ENCODE measurements at places on chromosomes 12 and 14.

- DNase-seq = no peak
Observed at GRCh38 chr12:119096429-119097202, 82.1 kb upstream of the HSPB8 start.

- DNase-seq = no peak
Observed at GRCh38 chr14:35201066-35201465, 78.7 kb downstream of the PRORP start.

DNA sequence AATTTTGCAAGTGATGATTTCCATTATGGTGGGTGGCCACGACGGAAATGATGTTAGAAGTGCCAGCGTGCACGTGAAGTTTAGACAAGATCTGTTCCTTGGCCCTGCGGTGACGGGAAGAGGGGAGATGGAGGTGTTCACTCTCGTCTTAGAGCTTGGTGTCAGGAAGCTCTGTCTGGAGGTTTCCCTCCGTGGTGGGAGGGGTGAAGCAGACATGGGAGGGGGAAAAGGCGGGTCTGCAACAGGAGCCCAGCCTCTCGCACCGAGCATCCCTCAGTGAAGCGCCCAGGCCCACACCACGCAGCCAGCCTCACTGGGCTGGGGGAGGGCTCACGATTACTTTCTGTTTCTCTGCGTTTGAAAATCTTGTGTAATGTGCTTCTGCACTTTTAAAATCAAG is 26.3 kb downstream of the EML1 start:
- DNase-seq = no peak

- no peak for DNase-seq
Observed at GRCh38 chr12:104752881-104753280, 205.2 kb downstream of the SLC41A2 start.

- no peak for DNase-seq
Observed at GRCh38 chr12:96034621-96035282, 635 bp downstream of the LTA4H start.

- peak; percentile 6 for DNase-seq
Observed at GRCh38 chr12:125203145-125203765, 138.0 kb downstream of the AACS start.

GRCh38 chr14:31196839-31197492 is 10.6 kb downstream of the HECTD1 start:
- DNase-seq = no peak

DNA sequence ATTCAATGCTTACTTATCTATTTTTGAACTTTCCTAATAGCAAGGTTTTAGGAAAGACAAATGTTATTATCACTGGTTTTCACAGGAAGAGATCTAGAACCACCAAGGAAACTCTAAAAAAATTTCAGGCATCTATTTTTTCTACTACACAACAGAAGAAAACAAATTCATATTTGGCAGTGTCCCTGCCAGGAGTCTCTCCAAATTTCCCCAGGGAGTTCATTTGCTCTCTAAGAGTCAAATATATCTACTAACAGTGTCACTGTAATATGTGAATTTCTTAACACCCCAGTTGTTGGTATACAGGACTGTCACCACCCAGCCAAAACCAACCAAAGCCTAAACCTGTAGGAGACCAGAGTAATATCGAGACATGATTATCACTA is 83.4 kb downstream of the STXBP6 start:
- no peak for DNase-seq

DNA sequence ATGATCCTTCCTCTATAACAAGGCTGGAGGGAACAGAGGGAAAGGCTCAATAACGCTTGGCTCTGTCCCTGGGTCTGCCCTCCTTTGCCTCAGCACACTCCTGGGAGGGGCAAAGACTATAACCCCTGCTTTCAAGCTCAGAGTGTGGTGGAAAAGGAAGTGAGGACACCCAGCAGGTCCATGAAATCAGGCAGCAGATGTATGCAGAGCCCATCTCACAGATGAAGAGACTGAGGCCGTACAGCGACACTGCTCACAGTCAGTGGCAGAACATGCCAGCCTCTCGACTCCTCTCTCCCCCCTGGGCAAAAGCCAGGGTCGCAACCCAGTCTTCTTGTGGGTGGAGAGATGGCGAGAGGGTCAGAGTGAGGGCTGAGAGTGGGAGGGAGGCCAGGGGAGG is 39.8 kb downstream of the SLC6A12 start:
- DNase-seq = no peak

DNA sequence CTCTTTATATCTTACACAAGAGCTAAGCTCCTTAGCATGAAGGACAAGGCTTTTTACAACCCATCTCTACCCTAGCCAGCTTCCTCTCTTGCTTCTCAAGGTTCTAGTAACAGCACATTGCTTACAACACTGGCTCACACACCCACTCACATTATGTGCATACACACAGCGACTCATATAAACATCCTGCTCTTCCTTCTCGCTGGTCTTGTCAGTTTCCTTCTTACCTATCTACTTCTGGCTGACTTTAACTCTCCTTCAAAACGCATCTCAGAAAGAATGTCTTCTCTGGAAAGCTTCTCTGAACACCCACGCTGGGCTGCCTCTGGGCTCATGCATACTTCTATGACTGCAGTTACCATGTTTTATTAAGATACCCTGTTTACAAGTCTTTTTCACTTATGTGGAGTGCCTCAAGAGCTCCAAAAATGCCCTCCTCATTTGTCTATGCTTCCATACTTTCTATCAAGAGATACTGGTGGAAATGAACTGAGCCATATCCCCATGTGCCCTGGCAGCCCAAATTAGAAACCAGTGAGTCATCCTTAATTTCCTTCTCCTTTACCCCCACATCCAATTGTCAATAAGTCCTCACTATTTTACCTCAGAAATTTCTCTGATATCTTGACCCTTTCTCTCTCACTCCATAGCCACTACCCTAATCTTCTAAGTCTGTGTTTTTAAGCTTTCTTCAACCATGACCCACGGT is 126.9 kb upstream of the KRAS start:
- no peak for DNase-seq

- no peak for DNase-seq
Observed at GRCh38 chr14:106831322-106831720, 1304.9 kb downstream of the TMEM121 start.

GRCh38 chr12:1226951-1227350 is 235.9 kb downstream of the ERC1 start:
- no peak for DNase-seq

DNA sequence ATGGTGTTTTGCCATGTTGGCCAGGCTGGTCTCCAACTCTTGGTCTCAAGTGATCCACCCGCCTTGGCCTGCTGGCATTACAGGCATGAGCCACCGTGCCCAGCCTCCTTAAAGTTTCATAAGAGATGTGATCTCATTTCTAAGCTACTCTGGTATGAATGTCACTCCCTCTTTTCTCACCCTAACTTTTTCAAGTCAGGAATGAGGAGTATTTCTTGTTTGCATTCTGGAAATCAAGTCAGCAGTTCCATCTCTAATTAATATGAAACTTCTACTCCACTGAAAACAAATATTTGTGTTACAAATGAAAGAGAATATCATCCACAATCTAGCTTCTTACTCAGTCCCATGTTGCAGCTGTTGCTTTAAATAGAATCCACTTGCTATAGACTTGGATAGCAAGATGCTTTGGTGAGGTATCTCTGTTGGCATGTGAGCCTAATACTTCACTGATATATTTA is 61.3 kb downstream of the ARF6 start:
- DNase-seq = no peak

GRCh38 chr14:104600805-104601204 is 3.8 kb downstream of the TMEM179 start:
- DNase-seq = no peak

GRCh38 chr12:61780435-61780834 is 479.8 kb upstream of the USP15 start:
- DNase-seq = no peak

GRCh38 chr14:70905301-70905700 is 2.0 kb upstream of the PCNX1 start:
- no peak for DNase-seq

GRCh38 chr14:85482552-85482951 is 47.4 kb upstream of the FLRT2 start:
- no peak for DNase-seq

GRCh38 chr14:51155326-51155725 is 60.4 kb upstream of the TRIM9 start:
- DNase-seq = no peak

- DNase-seq = peak; percentile 92
Observed at GRCh38 chr12:69900720-69901131, 75.7 kb downstream of the MYRFL start.

- DNase-seq = no peak
Observed at GRCh38 chr12:55822228-55822627, 4.4 kb downstream of the ORMDL2 start.

DNA sequence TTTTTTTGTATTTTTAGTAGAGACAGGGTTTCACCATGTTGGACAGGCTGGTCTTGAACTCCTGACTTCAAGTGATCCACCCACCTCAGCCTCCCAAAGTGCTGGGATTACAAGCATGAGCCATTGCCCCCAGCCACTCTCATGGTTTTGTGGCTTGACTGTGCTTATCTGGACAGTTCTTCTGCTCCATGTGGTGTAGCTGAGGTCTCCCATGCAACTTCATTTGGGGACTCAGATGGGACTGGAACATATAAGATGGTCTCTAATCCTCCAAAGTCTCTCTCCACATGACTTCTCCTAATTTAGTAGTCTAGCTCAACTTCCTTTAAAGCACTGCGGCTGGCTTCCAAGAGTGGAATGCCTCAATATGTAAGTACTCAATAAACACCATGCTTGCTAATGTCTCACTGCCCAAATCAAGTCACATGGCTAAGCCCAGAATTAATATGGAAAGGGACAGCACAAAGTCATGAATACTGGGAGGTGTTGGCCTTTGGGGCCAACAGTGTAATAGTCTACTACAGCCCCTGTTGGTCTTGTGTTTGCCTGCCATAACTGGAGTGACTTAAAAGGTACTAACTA is 7.4 kb downstream of the INHBC start:
- no peak for DNase-seq

DNA sequence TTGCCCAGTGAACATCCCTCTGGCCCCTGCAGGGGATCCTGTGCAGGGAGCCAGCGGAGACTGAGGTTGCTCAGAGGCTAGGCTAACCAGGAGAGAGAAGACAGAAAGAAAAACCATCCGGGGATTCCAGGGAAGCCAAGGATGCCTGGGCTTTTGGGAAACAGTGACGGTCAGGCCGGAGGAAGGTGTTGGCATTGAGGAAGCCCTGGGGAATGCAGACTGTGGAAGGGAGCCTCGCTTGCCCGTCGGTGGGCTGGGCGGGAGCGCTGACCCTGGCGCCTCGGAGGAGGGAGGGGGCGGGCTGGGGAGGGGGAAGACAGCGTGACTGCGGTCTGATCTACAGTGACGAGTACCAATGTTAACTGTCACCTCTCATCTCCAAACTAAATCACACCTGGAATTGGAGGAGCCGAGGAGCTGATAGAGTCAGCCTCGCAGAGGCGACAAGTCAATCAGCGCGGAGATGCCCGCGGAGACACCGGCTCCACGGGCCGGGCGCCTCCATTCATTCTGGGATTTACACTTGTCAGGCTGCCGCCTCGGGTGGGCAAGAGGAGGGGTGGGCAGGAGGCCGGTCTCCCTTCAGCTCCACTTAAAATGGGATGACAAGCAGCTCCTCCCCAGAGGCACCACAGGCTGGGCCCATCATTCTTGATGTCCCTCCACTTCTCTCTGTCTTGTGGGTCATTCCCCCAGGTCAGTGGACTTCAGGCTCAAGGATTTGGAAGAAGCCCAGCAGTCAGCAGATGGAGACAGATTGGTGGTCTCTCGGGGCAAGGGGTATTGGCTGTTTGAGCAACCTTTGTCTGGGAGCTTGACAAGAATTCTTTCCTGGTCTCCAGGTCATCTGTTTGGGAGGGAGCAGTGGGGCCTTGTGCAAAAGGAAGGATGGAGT is 20.4 kb upstream of the GPATCH2L start:
- no peak for DNase-seq

DNA sequence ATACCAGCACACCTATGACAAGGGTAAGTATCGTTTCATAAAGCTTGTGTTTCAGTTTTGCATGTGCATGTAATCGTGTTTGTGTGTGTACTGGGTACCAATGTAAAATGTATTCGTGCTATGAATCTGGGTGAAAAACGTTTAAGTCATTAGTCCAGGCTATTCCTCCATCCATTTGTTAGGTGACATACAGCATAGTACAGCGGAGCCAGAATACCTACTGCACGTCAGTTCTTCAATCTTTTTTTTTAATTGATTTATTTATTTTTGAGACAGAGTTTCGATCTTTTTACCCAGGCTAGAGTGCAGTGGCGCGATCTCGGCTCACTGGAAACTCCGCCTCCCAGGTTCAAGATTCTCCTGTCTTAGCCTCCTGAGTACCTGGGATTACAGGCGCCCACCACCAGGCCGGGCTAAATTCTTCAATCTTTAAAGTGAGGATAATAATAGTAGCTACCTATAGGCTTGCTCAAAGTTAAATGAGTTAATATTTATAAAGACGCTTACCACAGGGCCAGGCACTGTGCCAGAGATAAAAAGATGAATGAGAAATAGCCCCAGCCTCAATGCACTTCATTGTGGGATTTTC is 661 bp upstream of the RPS26 start:
- DNase-seq = no peak

- no peak for DNase-seq
Observed at GRCh38 chr12:46349253-46349652, 23.3 kb downstream of the SLC38A2 start.

GRCh38 chr12:4286771-4287317 is 13.3 kb downstream of the CCND2 start:
- no peak for DNase-seq

DNA sequence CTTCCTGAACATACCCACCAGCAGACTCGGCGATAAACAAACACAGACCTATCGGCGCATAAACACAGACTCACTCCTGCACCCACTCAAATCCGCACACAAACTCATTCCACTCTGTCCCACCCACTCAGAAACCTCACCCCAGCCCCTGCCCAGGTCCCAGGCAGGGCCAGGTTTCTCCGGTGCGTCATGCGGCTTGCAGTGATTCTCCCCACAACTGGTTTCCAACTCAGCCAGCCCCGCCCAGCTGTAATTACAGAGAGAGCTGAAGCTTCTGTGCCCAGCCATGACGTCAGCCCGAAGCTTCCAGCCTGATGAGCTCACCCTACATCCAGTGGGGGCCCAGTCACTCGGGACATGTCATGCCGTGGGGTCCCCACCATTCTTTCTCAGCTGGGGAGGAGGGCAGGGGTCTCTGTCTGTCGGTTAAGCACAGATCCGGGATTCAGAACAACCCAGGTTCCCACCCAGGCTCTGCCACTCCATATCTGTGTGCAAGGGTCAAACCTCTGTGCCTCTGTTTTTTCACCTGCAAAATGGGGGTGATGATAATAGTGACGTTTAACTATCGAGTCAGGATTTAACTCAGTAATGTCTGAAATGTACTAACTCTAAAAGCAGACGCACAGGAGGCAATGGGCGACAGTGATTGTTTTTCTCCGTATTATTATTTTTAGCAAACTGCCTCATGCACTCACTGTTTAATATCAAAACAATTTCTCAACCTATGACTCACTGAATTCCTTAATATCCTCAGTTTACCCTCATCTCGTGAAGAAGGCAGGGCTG is 2.3 kb upstream of the HSPB8 start:
- DNase-seq = peak; percentile 79

Measured in NCI-H1436 (cell line).